ENCODE measurements at places on chromosomes 12 and 14.

- no peak for DNase-seq
Measured at GRCh38 chr12:102562836-102563425, 82.6 kb upstream of the IGF1 start.

GRCh38 chr12:104953323-104953722 is 4.8 kb downstream of the SLC41A2 start:
- no peak for DNase-seq

- DNase-seq: no peak
Measured at GRCh38 chr14:75636100-75636692, 24.5 kb downstream of the ERG28 start.

DNA sequence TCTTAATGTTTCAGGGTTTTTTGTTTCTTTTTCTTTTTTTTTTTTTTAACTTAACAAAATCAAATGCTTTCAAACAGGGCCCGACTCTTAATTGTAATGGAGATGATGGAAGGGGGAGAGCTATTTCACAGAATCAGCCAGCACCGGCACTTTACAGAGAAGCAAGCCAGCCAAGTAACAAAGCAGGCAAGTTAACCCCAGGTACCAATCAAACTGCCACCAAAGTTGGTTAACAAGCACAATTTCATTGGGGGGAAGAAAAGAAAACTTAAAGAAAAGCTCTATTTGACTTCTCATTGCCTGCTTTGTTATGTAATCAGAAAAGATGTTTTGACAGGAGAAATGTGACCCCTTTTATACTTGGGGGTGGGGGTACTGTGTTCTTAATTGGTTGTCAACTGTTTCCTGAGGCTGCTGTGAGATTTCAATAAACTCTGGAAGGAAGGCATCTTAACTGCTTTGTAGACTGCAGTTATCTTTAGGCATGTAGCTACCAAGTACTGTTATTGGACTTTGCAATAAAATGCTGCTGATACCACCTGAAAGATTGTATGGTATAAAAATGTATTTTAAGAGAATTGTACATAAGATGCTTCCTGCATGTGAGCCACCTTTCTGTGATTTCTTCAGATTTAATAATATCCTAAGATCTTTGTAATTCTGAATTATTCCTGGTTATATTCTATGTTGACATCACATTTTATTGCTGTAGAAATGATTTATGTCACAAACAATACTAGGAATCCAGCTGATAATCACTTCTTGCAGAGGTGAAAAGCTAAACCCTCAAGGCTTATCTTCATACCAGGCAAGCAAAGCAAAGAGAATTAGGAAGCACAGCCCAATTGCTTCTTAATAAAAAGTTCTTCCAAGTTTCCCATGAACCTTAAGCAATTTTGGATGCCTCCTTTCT is 26.9 kb downstream of the MAPKAPK5 start:
- DNase-seq: no peak

- DNase-seq: no peak
Measured at GRCh38 chr14:31172084-31172483, 35.5 kb downstream of the HECTD1 start.

DNA sequence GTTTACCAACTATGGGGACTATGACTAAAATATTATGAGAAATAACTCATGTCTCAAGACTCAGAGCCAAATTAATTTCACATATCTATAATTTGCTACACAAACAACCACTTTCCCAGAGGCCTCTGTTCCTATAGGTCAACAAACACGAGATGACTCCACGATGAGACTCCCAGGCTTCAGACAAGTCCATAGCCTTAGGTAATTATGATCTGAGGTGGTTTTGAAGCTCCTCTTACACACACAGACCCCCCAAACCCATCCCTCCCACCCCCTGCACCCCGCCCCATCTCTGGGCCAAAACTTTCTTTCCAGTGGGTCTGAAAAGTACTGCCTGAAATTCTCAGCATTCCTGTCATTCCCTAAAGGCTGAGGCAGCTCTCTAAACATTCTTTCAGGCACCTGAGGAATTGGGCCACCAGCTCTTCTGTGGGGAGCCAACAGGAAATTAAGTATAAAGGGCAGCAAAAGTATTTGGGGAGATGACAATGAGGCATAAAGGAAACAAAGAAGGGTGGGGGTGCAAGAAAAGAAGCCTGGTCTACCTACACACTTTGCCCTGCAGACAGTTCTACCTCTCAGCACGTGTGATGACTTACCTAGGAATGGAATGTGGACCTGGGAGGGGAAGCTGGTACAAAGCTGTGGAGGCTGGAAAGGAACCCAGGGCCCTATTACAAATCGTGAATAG is 143.6 kb downstream of the PAWR start:
- no peak for DNase-seq

DNA sequence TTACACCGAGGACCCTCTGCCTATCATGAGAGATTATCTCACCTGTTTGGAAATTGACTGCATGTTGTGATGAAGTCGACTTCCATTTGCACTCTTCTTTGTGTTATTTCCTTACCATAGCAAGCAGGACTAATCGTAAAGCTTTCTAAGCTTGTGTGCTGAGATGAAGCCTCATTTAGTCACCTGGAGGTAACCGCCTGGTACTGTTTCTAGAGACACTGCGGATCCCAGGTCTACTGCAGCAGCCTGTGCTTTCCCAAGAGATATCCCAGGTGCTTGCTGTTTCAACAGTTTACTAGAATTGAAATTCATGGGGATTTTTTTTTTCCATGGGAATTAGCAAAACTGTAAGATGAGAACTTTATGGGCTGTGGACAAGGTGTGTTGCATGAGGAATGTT is 131.8 kb downstream of the PTPRR start:
- no peak for DNase-seq

DNA sequence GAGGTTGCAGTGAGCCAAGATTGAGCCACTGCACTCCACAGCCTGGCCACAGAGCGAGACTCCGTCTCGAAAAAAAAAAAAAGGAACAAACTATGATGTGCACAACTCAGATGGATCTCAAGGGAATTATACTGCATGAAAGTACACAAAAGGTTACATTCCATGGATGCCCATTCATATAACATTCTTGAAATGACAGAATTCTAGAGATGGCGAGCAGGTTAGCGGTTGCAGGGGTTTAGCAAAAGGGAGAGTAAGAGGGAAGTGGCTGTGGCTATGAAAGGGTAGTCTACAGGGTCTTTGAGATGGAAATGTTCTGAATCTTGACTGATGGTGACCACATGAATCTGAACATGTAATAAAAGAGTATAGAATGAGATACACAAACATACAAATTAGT is 49.7 kb downstream of the CKB start:
- no peak for DNase-seq
